ENCODE measurements at places on chromosomes 3 and 15. TPM values are rescaled to one million over a fixed set of nuclear protein-coding genes. Genes with fewer than 3 reads are reported as not detected.

The PLA2G4D gene
- not detected for total RNA-seq

The CHST13 gene
- total RNA-seq = not detected

The STAC gene
- 16.0 TPM for total RNA-seq

The MORF4L1 gene
- 108 TPM for total RNA-seq

The SEMA5B gene
- total RNA-seq = 0.85 TPM

The BRPF1 gene
- 18.6 TPM for total RNA-seq

GRCh38 chr15:28900041-28900891, 14.5 kb downstream of the APBA2 start:
- H3K4me3 ChIP-seq = no peak overlapping the region
- no peaks in the 10 kb centered on the region for H3K27me3 ChIP-seq
- H3K36me3 ChIP-seq = no peaks in the 10 kb centered on the region

- H3K4me1 ChIP-seq = no peaks in the 10 kb centered on the region
- DNase-seq = no peak
- H3K36me3 ChIP-seq = no peaks in the 10 kb centered on the region
- H3K27ac ChIP-seq = no peak overlapping the region
Observed at GRCh38 chr3:135008326-135008725, 213.3 kb downstream of the EPHB1 start.

DNA sequence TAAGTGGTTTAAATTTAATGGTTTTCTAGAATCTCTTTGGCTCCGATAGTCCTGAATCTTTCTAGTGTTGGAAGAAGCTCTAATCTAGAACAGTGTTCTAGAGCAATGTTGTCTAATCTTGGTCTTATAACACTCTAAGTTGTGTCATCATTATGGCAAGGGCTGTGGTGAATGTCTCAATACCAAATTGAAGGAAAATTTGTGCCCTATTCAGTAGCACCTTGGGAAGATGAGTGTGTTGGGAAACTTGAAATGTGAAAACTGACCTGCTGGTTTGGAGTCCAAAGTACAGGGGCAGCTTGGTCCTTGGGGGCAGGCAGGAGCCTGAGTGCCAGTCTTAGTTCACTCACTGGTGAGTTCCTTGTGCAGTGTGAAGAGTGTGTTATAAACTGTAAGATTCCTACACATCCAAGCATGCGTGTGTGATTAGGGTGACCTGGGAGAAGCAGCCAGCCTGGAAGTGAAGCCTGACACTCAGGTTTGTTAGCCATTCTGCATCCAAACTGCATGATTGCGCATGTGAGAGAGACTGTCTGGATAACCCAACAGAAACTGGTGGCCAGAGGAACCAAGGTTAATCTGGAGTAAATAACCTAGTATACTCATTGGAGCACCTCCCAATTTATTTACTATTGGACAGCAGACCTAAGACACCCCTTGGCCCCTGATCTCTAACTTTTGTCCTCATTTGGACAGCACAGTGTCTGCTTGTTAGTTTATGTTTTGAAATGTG, 14.6 kb downstream of the ZNF592 start:
- H3K4me1 ChIP-seq = no peaks in the 10 kb centered on the region
- no peak overlapping the region for H3K27ac ChIP-seq
- no peaks in the 10 kb centered on the region for H3K27me3 ChIP-seq
- no peak for DNase-seq
- H3K4me3 ChIP-seq = no peak overlapping the region

GRCh38 chr3:36124118-36124796, 256.0 kb upstream of the STAC start:
- no peaks in the 10 kb centered on the region for H3K36me3 ChIP-seq
- H3K27me3 ChIP-seq = no peaks in the 10 kb centered on the region
- DNase-seq = no peak
- H3K4me1 ChIP-seq = no peaks in the 10 kb centered on the region
- H3K27ac ChIP-seq = no peak overlapping the region

DNA sequence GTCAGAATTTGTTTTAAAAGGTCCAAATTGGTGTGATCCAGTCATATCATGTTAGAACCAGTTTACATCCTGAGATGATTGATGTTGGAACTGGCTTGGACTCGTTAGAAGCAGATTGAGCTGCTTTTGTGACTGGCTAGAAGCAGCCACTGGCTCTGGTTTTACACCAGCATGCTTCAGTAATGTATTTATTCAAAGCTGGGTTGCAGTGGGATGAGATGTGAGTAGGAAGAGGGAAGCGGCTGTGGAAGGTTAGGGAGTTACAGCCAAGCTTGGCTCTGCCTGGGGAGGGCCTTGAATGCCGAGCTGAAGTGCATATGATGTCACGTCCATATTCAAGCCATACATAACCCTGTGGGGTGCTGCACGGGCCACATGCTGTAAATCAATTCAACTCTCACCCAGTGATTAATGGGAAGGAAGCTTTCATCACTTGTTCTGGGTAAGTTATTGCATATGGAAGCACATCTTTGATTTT, 104.0 kb upstream of the SMAD3 start:
- no peaks in the 10 kb centered on the region for H3K4me1 ChIP-seq
- H3K36me3 ChIP-seq = no peaks in the 10 kb centered on the region
- DNase-seq = peak; percentile 40
- H3K4me3 ChIP-seq = no peak overlapping the region

GRCh38 chr15:70258369-70259027, 160.8 kb upstream of the TLE3 start:
- H3K36me3 ChIP-seq = no peaks in the 10 kb centered on the region
- no peak for DNase-seq
- H3K27me3 ChIP-seq = no peaks in the 10 kb centered on the region
- H3K4me3 ChIP-seq = no peak overlapping the region

- no peak overlapping the region for H3K4me3 ChIP-seq
- peaks cover 8% of the 10 kb centered on the region for H3K4me1 ChIP-seq
- no peak for DNase-seq
- peak overlapping the region; percentile 44 for H3K27ac ChIP-seq
Observed at GRCh38 chr15:92797168-92798052, 102.7 kb upstream of the CHD2 start.

DNA sequence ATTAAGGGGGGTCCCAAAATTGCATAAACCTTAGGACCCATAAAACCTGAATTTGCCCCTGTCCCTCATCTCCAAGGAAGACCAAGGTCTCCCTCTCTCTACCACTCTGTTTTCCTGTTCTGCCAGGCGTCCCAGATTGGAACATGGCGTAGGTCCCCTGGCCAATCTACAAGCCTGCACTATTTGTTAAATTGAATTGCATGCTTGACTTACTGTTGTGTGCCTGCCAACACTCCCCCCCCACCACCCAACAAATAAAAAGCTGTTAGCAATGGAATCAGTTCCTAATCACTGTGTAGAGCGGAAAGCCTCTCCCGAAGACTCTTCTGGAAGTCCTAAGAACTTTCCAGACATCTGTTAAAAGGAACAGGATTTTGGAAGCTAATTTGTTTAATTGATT, 11.7 kb downstream of the CTXND1 start:
- H3K4me3 ChIP-seq = no peak overlapping the region
- H3K36me3 ChIP-seq = no peaks in the 10 kb centered on the region
- no peak overlapping the region for H3K27ac ChIP-seq
- no peak for DNase-seq

GRCh38 chr3:127729556-127730056, 56.9 kb downstream of the ABTB1 start:
- no peak overlapping the region for H3K27ac ChIP-seq
- H3K36me3 ChIP-seq = no peaks in the 10 kb centered on the region
- no peaks in the 10 kb centered on the region for H3K4me1 ChIP-seq
- no peaks in the 10 kb centered on the region for H3K27me3 ChIP-seq
- DNase-seq = no peak

DNA sequence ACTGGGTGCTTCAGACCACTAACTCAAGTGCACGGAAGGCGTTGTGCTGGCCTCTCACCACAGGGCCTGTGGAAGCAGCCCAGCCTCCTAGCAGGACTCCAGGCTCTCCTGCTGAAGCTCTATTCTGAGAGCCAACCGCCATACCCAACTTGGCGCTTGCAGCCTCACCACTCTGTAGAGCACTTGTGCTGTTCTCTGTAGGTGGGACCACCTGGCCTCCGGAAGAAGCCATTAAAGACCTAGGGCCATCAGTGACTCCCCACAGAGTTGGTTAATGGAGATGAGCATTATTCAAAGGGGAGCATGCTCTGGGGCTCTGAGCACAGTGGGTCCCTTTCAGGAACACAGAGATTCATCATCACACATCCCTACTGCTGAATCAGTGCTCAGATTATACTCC, 50.9 kb downstream of the C3orf85 start:
- H3K36me3 ChIP-seq = no peaks in the 10 kb centered on the region
- H3K4me3 ChIP-seq = no peak overlapping the region
- no peaks in the 10 kb centered on the region for H3K27me3 ChIP-seq
- DNase-seq = no peak
- no peaks in the 10 kb centered on the region for H3K4me1 ChIP-seq

DNA sequence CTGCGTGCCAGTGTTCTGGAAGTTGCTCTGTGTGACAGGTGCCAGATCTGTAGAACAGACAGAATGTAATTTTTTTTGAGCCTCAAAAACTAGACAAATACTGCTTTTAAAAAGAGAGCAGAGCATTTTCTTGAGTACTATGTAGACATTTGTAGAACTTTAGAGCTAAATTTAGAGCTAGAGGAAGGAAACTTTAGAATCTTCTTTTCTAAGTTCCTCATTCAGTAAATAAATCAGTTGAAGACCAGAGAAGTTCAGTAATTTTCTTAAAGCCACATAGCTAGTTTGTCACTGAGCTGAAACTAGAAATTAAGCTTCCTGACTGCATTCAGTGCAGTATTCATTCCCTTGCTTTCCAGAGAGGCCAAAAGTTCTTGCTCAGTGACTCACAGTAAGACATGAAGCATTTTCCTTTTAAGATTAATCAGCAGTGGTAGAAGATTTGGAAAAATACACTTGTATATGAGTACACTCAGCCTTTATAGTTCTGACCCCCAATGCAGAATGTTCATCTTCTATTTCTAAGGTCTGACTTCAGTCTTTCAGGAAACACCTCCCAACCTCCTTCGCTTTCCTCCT, 83.6 kb upstream of the TSEN2 start:
- H3K36me3 ChIP-seq = no peaks in the 10 kb centered on the region
- H3K27ac ChIP-seq = no peak overlapping the region
- no peak overlapping the region for H3K4me3 ChIP-seq
- DNase-seq = no peak
- no peaks in the 10 kb centered on the region for H3K27me3 ChIP-seq
- H3K4me1 ChIP-seq = no peaks in the 10 kb centered on the region

DNA sequence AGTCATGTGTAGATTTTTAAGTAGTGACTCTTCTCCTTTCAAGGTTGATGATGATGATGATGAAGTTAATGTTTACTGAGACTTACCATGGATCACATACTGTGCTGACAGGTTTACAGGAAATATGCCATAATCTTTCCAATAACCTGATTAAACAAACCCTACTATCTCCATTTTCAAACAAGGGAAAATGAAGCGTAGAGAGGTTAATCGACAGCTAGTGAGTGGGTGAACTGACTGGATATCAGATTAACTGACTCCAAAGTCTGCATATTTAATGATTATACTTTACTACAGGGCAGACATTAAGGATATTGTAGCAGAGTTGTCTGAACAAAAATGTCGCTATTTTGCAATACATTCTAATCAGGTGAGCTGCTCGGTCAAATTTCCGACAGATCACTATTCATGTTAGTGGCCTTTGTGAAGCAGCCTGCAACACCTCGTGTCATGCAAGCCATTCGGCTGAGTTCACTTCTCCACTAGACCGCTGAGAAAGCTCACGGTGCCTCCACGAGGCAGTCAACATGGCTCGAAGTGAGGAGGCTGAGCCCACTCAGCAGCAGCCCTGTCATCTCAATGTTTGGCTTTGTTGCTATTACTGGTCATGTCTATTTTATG, 264.2 kb downstream of the NFKBIZ start:
- H3K4me3 ChIP-seq = no peak overlapping the region
- no peaks in the 10 kb centered on the region for H3K27me3 ChIP-seq
- no peak for DNase-seq

DNA sequence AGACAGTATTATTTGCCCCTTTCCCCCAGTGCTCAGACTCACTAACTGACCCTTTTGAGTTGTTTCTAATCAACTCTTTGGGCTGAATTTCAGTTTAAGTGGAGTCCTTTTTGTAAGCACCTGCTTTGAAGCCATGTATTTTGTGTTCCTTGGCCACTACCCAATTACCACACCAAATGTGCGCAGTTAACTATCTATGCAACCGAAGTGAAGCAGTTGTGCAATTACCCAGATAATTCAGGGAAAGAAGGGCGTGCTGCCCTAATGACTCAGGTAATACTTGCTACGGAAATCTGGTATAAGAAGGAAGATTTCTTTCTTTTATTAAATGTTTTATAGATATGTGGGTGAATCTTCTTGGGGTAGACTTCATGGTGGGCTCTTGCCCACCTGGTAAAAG, 371.9 kb upstream of the TBL1XR1 start:
- H3K27ac ChIP-seq = no peak overlapping the region
- no peaks in the 10 kb centered on the region for H3K27me3 ChIP-seq
- no peaks in the 10 kb centered on the region for H3K36me3 ChIP-seq
- H3K4me3 ChIP-seq = no peak overlapping the region

DNA sequence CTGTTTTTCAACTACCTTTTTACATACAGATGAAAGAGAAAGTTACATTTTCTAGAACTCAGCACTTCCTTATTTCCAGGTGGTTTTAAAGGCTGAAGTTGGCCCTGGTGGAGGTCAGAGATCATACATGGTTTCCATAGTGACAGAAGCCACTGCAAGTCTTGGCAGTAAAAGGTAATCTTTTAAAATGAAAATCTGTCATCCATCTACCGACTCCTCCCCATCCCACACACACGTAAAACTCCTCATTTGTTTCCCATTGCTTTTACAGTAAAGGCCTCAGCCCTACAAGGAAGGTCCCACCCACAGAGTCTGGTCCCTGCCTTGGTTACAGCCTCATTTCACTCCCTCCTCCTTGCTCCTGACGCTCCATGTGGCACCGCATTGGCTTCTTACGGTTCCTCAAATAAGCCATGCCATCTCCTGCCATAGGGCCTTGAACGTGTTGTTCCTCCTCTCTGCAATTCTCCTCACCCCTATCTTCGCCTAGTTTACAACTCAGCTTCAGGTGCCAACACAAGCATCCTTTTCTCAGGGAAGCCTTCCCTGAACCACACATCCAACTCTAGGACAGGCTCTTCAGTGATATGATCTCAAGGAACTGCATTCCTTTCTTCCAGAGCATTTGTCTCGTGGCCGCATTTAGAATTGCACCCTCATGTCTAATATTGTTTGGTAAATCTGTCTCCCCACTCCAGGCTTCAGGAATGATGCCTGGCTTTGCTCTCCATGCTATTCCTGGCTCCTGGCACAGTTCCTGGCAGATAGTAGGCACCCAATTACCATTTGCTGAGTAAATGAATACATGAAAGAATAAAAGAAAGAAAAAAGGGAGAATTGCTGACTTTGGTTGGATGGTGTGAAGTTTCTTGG, 2.6 kb downstream of the CYP19A1 start:
- H3K4me3 ChIP-seq = no peak overlapping the region
- H3K4me1 ChIP-seq = peaks cover 40% of the 10 kb centered on the region
- peak overlapping the region; percentile 77 for H3K27ac ChIP-seq
- no peaks in the 10 kb centered on the region for H3K27me3 ChIP-seq
- no peak for DNase-seq

GRCh38 chr3:16369276-16369675, 104.3 kb downstream of the OXNAD1 start:
- no peak overlapping the region for H3K4me3 ChIP-seq
- H3K27me3 ChIP-seq = no peaks in the 10 kb centered on the region
- peak overlapping the region; percentile 83 for H3K27ac ChIP-seq
- H3K4me1 ChIP-seq = peaks cover 6% of the 10 kb centered on the region

Data from ascending aorta (tissue), 2 donors.